ENCODE measurements at places on chromosomes 7 and 10.

DNA sequence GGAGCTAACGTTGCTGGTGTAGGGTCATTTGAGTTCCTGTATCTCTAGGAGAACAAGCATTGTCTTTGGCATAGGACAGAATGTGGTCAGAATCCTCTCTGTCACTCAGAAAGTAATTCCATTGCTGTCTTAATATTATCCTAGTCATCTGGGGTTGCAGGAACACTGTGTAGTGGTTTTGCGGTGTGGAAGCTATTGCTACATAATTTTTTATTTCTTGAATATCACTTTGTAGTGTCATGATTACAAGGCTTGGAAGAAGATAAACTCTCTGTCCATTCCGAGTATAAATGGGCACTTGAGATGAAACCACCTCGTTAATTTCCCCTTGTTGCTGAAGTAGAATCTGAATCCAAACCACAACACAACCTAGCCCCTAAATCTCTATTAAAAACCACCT is 919.2 kb downstream of the LRMDA start:
- no peak for DNase-seq

DNA sequence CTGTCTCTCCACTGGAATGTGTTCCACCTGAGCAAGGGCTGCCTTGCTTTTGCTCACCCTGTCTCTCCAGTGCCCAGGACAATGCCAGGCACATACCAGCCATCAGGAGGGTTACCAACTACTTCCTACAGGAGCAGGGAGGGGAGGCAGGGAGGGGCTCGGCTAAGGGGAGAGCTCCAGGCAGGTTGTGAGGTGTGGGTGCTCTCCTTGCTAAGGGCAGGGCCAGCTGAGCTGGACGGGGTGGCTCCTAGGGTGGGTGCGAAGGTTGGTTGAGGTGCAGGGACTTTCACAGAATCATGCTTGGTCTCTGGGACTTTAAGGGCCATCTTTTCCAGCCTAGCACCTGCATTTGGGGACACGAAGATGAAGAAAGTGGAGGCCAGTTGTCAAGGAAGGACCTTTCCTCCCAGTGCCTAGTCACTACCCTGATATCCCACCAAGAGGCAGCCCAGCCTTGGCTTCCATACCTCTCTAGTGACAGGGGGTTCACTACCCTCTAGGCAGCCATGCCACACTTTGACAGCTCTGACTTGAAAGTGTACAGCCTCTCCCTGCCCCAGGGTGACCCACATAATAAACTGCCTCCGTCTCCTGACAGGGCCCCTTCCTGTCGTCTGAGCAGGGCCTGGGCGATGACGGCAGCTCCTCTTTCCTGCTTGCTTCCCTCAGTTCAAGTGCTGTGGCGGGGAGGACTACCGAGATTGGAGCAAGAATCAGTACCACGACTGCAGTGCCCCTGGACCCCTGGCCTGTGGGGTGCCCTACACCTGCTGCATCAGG is 46.5 kb downstream of the TSPAN15 start:
- DNase-seq: no peak

DNA sequence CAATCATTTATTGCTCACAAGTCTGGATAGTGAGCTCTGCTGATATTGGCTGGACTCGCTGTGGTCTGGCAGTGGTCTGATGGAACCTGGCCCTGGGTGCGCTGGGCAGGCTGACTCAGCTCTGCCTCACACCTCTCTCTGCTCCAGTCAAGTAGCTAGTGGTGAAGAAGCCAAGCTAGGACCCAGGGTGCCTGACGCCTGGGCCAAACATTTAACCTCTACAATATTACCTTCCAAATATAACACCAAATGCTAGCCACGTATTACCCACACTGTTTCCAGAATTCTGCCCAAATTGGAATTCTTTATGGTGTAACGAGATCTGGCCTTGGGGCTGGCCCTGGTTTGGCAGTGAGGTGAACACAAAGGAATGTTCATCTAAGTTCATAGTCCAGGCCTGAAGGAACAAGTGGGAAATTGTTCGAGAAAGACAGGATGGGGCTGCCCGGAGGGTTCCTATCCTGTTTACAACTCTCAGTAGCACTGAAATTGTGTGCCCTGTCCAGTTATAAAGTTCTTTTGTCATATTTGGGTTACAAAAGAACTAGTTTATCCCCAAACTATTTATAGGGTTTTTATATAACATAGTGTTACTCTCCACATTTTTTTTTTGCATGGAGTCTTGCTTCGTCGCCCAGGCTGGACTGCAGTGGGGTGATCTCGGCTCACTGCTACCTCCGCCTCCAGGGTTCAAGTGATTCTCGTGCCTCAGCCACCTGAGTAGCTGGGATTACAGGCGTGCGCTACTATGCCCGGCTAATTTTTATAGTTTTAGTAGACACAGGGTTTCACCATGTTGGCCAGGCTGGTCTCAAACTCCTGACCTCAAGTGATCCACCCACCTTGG is 16.3 kb downstream of the OR2AE1 start:
- peak; percentile 53 for DNase-seq

DNA sequence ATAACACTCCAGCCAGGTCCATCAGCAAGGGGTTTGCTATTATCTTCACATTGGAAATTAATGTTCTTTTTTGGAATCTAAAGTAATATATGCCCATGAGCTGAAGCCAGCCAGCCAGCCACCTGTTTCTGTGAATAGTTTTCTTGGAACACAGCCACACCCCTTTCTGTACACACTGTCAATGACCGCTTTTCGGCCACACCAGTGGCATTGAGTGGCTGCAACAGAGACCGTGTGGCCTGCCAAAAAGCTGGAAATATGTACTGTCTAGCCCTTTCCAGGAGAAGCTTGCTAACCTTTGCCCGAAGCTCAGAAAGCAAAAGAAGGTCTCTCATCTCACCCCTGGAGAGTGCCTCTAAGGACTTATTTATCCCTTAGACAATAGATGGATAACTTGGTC is 98.5 kb upstream of the NPS start:
- DNase-seq: no peak

- DNase-seq: no peak
Observed at GRCh38 chr10:73647211-73647874, 6.1 kb upstream of the MYOZ1 start.

GRCh38 chr10:118505363-118505762 is 90.1 kb downstream of the PRLHR start:
- no peak for DNase-seq

- DNase-seq: no peak
Observed at GRCh38 chr7:39672176-39672575, 48.8 kb downstream of the RALA start.

Measured in brain microvascular endothelial cell (primary cell).